CD4-positive, CD25-positive, alpha-beta regulatory T cell (primary cell): ENCODE measurements at places on chromosomes 5 and 9.
A peak's percentile ranks its signal among the peaks of the same experiment; 100 is the strongest.

GRCh38 chr9:89137542-89138462, 40.8 kb downstream of the SHC3 start:
- DNase-seq = no peak

DNA sequence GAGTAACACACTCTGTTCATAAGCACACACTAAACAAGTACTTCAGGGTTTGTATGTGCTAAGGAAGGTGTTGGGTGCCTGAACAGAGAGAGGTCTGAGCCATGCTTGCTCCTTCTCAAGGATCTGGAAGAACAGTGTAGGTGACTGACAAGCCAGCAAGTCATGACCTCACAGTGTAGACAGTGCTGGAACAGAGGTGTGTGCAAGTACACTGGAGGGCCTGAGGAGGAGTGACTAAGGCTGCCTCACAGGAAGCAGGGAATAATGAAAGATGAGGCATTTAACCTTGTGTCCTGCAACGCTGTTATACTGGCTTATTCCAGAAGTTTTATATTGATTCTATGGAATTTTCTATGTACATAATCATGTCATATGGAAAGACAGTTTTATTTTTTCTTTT, 83.9 kb downstream of the TMEM174 start:
- no peak for DNase-seq

GRCh38 chr5:36680066-36680465, 73.7 kb downstream of the SLC1A3 start:
- no peak for DNase-seq

DNA sequence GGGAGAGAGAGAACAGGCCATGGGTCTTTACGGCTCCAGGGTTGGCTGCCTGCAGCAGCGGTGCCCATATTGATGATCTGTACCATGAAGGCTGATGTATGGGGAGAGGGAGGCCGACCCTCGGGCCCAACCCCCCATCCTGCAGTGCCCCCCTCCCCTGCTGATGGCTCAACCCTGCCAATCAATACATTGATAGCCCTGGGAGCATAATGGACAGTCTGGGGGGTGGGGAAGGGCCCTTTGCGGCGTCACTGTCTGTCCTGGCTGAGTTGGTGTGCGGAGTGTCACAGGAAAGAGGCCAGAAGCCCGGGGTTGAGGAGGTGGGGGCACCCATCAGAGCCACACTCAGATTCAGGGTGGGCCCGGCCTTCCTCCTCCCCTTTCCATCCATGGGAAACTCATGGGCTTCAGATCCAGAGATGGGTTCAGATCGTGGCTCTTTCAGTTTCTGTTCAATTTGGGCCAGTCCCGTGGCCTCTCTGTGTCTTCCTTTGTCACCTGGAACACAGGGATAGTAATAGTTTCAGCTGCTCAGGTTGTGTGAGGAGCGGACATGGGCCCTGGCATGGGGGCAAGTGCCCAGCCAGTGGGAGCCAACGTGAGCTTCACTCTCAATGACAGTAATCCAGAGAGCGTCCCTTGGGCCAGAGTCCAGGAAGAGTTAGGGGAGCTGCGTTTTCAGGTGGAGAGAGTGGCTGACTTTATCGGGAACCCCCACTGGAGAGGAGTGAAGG, 9.5 kb downstream of the FGF18 start:
- DNase-seq = no peak

DNA sequence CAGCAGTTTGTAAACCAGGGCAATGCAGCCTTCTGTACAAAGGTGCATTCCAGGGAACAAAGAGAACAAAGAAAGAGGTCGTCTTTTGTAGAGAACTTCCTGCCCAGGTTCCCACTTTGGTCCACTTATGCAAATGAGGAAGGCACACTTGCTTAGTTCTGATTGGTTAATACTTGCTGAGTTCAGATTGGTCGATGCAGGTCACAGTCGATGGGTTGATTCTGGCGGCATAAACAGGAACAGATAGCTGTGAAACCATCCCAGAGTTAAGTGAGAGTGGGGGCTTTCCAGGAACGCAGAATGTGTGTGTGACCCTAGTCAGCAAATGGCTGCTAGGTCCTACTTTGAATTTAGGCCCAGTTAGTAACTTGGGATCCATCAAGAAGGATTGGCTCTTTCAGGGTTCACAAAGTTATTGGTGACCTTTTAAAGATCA, 1.8 kb upstream of the ADAMTS13 start:
- DNase-seq = no peak

DNA sequence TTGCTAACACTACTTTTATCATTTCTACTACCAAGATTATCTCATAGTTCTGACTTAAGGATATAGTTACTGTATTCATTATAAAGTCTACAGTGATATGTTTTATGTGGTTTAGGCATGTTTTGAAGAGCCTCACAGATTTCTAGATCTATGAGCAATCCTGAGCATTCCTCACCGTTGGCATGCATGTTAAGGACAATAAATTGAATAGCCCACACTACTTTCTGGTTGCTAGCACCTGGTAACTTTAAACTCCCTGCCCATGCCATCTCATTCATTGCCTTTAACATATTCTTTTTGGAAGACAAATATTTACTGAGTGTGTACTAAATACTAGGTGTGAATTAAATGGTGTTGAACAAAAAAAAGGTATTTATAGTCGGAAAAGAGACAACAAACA, 868.1 kb upstream of the CDH9 start:
- no peak for DNase-seq

- no peak for DNase-seq
Observed at GRCh38 chr9:86185872-86186271, 73.6 kb downstream of the C9orf153 start.

DNA sequence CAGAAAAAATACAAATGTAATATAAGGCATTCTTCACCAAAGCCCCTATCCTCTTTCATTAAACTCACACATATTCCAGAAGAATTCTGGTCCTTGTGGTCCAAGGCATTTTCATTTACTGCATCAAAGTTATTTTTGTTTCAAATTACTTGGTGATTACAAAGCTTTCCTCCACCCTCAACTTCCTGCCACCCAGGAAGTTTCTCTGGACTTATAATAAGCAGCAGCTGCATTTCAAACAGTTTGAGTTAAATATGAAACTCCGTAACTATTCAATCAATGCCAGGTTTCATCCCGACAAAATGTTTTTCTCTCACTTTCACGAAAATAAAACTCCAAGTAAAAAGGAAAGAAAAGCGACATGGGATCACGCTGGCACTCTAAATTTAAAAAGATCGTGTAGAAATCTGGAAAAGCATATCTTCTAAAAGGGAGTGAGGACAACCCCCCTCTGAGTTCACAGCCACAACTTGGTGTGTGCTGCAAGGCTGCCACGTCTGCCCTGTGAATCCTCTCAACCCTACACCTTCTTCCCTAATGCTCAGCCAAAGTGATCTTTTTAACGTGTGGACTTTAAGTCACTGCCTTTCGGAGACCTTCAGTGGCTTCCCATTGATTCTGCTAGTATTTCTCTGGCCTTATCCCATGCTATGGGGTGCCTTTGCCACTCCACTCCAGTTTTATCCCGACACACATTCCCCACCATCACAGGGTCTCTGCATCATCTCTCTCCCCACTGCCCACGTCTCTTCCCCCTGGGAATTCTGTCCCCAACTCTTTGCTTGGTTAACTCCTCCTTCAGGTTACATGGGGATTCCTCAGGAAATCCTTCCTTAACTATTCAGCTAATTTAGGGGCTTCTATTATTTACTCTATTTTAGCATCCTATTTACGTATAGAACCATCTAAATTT, 91.1 kb upstream of the CER1 start:
- DNase-seq = no peak

- no peak for DNase-seq
Observed at GRCh38 chr5:1213508-1214162, 11.5 kb upstream of the SLC6A18 start.

DNA sequence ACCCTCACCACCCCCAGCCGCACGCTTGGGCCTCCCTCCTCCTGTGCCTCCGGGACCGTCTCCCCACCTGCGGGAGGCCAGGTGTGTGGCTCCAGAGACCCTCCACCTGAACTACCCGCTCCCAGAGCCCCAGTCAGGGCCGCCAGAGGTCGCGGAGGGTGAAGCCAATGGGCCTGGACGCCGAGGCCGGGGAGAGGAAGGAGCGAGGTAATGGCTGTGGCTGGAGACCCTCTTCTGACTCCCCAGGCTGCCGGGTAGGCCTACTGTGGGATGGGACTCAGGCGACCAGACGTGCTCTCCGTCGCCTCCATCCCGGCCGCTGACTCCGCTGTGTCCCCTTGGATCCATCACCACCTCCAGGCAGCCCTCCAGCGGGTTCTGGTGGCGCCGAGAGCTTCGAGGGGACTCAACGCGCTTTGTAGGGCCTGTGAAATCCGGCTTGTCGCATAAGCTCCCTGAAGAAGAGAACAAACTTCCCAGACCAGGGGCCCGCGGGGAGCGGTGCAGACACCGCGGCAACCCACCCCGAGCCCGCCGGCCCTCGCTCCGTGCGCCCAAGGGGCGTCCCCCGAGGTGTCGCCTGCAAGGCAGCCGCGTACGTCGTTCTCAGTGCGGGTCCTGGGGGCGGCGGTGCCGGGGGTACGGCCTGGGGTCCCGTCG, 12.6 kb downstream of the IRX2 start:
- no peak for DNase-seq

DNA sequence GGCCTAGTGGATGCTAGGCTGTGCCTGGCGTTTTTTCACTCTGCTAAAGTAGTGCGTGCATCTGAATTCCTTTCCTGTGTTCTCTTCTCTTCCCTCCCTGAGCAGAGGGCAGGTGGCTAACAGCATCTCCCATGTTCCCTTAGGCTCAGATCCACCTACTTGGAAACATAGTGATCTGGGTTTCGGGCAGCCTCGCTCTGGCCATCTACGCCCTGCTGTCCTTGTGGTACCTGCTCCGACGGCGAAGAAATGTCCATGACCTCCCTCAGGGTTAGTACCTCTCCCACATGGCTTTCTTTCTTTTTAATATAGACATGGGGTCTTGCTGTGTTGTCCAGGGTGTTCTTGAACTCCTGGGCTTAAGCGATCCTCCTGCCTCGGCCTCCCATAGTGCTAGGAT, 9.9 kb downstream of the UCK1 start:
- DNase-seq = no peak

DNA sequence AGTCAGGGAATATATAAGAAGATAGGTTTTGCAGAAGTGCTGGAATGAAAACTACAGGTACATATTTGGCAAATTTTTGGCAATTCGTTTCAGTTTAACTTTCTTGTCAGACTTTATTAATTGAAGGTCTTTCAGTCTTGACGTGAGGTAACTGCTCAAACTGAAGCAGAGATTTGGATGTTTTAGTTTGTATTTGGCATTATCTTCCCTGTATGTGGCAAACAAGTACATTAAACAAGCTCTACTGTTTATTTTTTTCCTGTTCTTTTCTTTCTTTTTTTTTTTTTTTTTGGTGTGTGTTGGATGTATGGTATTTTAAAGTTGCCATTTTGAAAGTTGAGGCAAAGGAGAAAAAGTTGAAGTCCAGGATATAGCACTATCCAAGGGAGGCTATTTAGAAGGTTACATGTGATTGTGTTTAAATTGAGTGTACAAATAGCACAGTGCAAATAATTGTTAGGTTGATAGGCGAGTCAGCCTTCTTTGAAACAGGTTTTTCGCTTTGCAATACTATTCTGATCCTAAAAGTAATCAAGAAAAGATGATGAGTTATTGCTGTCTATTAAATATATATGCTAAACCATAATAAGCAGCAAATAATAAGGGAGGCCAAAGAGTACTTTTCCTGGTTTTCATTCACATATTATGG, 2.2 kb downstream of the PBX3 start:
- DNase-seq = no peak

GRCh38 chr5:134877159-134877558, 3.0 kb downstream of the TXNDC15 start:
- peak; percentile 50 for DNase-seq
